ENCODE measurements at places on chromosomes 11 and 22.

- no peak for DNase-seq
Observed at GRCh38 chr11:68010090-68011041, at the start of gene ALDH3B1. Gene ALDH3B1, plus strand, starts transcription at chr11:68010327. Its CDS starts 4,971 bp downstream, at chr11:68015298.

DNA sequence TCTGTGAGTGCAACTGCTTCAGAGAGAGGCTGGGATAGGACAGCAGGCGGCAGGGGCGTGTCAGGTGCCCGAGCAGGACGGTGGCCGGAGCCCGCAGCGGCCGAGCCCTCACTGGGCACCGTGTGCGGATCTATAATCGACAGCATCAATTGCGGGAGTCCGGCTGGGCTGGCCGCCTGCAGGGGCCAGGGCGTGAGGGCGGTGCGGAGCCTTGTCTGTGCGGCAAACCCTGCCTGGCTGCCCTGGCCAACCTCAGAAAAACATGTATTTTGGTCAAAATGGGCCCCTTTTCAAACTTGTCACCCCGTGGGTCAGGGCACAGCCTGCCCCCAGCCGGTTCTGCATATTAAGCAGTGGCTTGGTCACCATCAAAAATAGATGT, 91.3 kb upstream of the KCNQ1OT1 start:
- DNase-seq, result no peak

GRCh38 chr11:125108469-125108868, 3.0 kb downstream of the TMEM218 start:
- DNase-seq, result no peak

DNA sequence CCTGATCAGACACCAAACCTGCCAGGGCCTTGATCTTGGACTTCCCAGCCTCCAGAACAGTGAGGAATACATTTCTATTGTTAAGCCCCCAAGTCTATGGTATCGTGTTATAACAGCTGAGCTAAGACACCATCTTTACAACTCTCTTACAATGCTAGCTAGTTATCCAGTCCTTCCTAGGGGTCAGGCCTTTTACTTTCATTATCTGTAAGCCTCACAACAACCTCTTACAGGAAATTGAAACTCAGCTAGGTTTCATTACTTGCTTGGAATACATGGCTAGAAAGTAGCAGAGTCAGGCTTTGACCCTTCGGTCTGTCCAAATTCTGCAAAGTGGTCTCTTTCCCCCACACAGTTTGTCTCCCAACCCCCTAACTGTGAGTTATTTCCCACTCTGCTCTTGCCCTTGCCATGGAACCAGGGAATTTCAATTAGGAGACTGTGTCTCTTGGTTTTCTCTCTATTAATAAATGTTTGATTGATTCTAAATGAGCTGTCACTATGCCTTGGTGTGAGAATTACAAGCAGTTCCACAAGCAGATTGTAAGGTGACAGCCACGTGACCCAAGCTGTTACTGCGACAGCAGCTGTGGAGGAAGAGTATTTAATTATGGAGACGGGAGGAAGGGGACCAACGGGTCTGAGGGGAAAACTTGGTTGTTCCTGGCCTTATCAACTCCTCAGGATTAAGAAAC, 38.4 kb upstream of the CLMP start:
- no peak for DNase-seq

DNA sequence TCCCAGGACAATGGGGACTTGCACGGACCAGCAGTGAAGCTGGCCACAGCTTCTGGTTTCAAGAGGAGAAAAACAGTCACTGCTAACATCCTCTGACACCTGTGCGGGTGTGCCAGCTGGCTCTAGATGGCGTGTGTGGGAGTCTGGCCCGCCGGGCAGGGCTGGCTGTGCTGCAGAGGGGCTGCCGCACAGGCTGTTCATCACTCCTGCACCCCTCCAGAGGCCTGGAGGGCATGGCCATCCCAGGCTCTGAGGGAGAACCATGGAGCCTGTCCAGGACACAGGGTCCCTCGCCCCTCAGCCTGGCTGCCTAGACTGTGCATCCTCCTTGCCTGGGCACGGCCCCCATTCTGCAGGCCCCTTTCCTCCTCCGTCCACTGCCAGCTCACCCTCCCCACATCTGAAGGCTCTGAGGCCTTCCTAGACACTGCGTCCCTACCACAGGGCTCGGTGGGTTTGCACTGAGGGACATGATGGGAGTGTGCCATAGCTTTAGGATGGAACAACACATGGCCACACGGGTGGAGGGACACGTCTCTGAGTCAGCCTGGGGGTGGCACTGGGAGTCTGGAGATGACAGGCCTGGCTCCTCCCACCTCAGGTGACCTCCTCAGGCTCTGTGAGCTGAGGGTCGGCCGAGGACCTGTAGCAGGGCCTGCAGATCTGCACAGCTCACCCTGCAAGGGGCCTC, 42.1 kb upstream of the GNB1L start:
- no peak for DNase-seq

Data from stimulated activated CD8-positive, alpha-beta memory T cell treated with anti-CD3 and anti-CD28 coated beads, Interleukin-2, amount 100 ng/mL, for 1 hour (primary cell).